Inflammatory macrophage (primary cell): ENCODE measurements at places on chromosomes 1 and 21.

DNA sequence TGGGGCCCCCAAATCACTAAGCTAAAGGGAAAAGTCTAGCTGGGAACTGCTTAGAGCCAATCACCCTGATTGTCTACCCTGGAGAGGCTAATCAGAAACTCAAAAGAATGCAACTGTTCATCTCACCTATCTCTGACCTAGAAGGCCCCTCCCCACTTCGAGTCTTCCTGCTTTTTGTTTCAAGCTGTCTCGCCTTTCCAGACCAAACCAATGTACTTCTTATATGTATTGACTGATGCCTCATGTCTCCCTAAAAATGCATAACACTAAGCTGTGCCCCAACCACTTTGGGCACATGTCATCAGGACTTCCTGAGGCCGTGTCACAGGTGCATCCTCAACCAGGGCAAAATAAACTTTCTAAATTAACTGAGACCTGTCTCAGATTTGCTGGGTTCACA lies 209.5 kb downstream of the APP start:
- DNase-seq = no peak

GRCh38 chr1:11335417-11336056 lies 62.5 kb downstream of the UBIAD1 start:
- no peak for DNase-seq

DNA sequence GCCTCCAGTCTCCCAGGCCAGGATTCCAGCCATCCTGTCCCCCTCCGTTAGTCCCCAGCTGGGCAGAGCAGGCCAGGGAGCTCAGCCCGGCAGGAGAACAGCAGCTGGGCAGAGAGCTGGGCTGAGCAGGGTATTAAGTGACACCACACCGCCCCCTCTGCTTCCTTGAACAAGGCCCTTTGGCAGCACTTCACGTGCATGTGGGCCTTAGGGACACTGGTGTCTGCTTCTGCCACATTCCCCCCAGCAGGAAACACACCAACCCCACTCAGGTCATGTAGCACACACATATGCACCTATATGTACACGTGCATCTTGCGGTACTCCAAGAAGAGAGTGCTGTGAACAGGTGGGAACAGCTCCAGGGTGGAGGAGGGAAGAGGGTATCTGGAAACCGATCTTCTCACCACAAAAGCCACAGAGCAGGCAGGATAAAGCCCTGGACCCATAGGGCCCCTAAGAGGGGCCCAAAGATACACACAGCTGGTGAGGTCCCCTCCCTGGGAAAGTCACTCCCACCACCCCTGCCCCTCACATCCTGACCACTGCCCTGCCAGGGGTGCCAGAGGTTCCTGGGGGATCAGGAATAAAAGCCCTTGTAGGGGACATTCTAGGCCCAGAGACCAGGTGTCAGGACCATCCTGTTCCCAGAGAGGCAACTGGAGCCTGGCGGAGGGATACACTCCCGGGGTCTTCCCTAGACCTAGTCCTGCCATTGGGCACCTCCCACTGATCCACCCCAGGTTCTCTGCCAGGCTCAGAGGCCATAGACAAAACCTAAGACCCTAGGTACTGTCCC lies 4.5 kb downstream of the EPHA2 start:
- DNase-seq = no peak

DNA sequence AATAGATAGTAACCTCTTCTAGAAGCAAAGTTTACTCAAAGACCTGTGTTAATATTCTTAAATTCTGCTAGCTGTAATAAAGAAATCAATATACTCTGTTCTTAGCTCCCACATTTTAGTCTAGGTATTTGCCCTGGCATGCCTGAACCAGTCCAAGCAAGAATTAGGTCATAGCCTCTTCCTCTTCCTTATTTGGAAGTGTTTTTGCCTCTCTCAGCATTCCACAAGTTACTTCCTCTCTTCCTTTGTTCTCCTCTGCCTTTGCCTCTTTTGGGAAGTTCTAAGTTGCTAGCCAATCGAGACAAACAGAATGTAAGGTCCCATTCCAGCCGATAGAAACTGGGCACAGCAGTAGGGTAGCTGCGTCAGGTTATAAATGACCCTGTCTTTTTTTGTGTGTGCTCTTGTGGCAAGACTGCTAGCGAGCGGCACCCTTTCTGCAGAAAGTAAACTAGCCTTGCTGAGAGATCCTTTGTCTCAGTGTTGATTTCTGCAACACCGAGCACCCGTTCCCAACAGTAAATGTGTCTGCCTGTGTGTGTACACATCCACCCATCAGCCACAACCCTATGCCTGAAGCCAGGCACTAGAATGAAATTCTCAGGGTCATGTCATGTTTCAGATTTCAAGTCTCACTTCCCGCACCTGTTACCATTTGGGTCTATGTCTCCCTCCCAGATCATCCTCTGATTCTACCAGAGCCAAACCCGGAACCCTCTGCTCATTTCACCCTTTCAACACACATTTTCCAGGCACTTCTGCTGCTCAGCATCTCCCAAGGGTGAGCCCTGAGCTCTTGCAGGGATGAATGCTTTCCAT lies 37.5 kb downstream of the LRRC3 start:
- DNase-seq = peak; percentile 53

- DNase-seq = no peak
Measured at GRCh38 chr1:156076609-156077429, 5.4 kb downstream of the MEX3A start.

DNA sequence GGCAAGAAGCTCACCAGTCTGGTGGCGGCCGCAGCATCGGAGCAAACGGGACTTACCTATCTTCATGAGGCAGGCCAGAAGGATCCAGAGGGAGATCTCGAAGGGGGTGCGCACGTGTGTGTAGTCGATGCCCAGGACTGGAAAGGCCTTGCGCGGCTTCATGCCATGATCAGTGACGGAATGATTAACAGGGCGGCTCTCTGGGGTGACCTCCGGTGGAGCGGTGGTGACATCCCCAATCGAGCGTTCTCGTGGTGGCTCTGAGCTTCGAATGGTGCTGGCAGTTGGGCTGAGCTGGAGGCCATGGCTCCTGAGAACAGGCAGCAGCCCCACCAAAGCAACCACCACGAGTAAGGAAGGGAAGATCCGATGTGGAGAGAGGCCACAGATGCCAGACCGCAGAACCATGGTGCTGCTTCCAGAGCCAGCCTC lies 982 bp downstream of the SLC9A1 start:
- DNase-seq = no peak

DNA sequence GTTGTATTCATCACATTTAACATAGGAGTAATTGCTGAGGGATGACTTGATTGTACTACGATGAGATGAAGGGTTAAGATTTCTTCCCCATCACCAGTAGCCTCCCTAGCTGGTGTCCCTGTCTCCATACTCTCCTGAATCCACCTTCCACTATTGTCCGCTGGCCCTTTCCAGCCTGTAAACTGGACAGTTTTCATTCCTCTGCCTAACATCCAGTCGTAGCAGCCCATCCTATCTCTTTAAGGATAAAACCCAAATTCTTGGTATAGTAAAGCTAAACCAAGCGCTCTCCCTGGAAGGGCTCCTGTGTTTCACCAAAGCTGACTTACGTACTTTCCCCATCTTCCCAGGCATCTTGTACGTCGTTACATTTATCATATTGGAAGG lies 670 bp downstream of the COX20 start:
- peak; percentile 18 for DNase-seq

GRCh38 chr21:45894450-45894825 lies 87.1 kb upstream of the COL6A1 start:
- no peak for DNase-seq

GRCh38 chr1:194295685-194296084 lies 1109.3 kb upstream of the B3GALT2 start:
- DNase-seq = peak; percentile 42

GRCh38 chr1:205576805-205577761 lies 54.7 kb downstream of the ELK4 start:
- DNase-seq = no peak

- no peak for DNase-seq
Measured at GRCh38 chr1:76857973-76858372, 9.3 kb upstream of the ST6GALNAC5 start.

- DNase-seq = no peak
Measured at GRCh38 chr1:202624781-202625108, 85.5 kb downstream of the SYT2 start.

- DNase-seq = no peak
Measured at GRCh38 chr1:11486231-11487009, 7.5 kb downstream of the DISP3 start.

DNA sequence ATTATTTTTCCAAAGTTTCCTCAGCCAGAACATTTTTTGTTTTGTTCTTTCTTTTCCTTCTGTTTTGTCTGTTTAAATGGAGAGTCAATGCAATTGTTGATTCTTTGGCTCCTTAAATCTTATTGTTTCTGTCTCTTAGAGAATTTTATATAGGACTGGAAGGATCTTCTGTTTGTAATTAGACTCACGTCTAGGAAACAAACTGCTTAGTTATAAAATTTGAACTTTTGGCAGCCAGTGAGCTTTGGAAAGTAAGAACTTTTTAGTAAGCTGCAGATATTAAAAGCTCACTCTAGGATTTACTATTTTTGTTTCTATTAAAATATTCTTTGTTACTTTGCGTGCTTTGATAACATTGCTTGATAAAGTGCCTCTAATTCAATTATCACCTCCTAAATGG lies 109.8 kb upstream of the HNRNPU start:
- DNase-seq = no peak

GRCh38 chr1:47771751-47772150 lies 225.4 kb downstream of the TRABD2B start:
- DNase-seq = no peak

DNA sequence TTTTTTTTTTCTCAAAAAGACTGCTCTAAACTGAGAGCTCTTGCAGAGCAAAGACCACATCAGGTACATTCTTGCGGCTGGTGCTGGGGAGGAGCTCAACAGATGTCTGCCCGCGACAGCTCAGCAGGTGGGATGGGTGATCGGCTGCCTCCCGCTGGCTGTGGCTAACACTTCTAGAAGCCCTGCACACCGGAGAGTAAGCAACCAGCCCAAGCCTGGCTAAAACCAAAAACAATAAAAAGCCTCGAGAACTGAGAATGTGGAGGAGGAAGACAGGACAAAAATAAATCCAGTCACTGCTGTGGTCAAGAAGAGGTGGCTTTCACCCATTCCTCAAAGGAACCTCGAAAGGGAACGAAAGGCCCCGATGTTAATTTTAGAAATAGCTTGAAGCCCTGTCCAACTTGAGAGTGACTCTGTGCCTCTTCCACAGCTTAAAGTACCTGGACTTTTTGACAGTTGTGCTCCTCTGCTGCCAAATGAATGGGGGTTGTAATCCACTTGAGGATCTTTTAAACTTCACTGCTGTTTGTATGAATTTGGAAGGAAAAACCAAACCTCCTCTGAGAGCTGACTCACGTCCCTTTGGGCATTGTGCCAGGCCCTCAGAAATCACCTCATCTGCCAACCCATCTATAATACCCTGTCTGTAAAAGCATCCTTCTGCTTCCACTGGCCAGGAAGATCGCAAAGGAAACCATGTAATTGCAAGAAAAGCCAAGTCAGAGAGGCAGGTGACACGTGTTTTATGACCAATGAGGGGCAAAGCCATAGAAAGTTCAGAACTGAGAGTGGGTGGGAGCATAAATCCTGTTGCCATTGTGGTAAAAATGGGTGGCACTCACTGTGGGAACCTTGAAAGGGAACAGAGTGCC lies 78.6 kb downstream of the KCNN3 start:
- DNase-seq = no peak

DNA sequence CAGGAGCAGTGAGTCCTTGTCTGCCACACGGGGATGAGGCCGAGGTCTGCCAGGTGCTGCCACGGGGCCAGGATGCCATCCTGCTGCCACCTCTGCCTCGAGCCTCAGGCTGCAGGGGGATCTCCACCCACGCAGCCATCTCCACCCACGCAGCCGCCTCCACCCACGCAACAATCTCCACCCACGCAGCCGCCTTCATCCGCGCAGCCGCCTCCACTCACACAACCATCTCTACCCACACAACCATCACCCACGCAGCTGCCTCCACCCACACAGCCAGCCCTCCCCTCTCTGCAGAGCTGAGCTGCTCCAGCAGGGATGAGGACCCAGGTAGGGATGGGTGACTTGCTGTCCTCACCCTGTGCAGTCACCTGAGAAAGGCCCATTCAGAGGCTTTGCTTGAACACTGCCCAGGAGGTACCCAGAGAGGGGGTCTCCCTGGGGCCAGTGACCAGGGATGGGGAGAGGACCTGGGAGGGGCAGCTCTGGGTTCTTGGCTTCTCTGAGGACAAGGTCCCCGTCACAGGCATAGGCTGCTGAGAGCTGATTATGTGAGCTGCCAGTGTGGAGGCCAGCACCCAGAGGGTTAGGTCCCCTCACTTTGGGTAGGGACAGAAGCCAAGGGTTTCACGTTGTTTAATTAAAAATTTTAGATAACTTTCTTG lies 46.6 kb upstream of the TTC34 start:
- DNase-seq = no peak

DNA sequence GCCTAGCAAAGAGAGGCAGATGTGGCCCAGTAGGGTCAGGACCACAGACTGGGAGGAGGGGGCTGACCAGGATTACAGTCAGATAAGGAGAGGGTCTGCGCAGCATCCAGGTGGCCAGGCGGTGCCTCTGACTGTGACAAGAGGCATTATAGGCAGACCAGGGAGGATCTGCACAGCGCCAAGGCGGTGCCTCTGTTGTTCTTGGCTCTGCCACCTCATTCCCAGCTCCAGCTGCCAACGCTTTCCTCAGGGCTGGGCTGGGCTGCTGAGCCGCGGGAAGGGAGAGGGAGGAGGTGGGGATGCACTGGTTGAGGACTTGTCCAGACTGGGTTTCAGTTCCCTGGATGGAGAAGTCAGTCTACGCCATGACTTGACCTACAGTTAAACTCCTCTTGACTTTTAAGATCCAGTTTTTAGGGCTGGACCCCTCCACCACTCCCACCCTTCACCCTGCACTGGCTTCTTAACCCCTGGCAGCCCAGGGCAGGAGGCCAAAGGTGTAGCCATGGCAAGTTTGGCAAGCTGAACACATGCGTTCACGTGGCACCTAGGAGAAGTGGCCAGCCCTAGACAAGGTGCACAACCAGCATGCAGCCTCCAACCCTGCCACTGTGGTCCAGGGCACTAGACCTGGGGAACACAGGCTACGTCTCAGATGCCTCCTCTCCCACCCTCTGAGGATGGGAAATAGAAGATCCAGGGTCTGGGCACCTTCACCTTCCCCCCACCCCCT lies 4.5 kb upstream of the CRABP2 start:
- DNase-seq = no peak

GRCh38 chr21:16570856-16571255 lies 841.1 kb downstream of the USP25 start:
- no peak for DNase-seq

DNA sequence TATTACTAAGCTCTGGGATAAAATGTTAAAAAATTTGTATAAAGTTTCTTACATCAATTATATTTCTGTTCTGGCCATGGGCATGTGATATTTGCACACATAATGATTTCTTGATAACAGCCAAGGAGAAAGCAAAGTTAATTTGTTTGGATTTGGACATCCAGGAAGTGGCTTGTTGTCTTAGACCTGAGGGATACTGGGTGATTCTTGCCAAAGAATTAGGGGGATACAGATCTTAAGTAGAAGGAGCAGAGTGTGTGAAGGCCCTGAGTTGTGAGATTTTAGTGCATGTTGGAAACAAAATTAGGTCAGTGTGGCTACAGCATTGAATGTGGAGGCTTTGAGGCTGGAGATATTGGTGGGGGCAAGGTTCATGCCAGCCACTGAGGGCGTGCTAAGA lies 65.6 kb downstream of the NCAM2 start:
- DNase-seq = no peak
